HT-29 (cell line): ENCODE measurements at places on chromosomes 2 and 18.

- DNase-seq = no peak
Measured at GRCh38 chr18:12302391-12303147, 5.5 kb upstream of the TUBB6 start.

- DNase-seq = no peak
Measured at GRCh38 chr2:180442860-180443644, 436.0 kb upstream of the CWC22 start.

- DNase-seq = no peak
Measured at GRCh38 chr18:22765896-22766295, 167.2 kb upstream of the RBBP8 start.

GRCh38 chr18:49766646-49767045, 46.7 kb downstream of the ACAA2 start:
- DNase-seq = no peak

DNA sequence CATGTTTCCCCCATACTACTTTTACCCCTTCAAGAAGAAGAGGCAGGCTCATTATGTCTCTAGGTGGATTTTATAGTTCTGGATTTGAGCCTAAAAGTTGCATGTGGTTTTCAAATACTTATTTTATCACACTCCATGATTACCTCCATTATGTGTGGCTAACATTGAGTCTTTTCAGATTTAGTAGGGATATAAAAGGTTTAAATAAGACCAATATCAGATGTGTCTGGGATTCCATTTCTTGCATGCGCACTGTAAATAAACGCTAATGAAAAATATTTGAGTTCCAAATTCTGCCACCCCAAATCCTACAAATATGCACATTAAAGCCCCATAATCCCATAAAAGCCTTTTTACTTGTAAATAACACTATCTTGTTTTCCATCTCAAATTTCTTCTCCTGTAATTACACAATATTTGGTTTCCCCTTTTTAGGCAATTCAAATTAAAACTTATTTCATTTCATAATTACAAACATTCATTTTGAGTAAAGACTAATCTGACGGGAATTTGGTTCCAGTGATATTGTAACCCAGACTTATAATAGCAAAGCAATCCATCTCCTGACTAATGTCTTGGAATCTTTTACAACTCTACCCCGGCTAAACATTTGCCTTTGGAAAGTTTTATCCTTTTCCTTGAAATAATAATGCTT, 600.0 kb downstream of the SLC4A3 start:
- DNase-seq = no peak

GRCh38 chr2:219078126-219078525, 17.4 kb upstream of the IHH start:
- no peak for DNase-seq

DNA sequence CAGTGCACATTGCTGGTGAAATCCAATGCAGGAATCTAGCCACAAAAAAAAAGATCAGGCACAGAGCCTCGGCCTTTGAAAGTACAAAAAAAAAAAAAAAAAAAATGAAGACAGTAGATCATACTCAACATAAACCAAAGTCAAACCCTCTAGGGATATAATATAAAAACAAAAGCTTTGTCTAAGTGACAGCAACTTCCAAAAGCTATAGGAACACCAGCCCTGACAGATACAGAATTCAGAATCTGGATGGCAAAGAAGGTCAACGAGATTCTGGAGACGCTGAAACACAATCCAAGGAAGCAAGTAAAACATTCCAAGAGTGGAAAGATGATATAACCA, 54.0 kb upstream of the SCN1A start:
- DNase-seq = no peak

DNA sequence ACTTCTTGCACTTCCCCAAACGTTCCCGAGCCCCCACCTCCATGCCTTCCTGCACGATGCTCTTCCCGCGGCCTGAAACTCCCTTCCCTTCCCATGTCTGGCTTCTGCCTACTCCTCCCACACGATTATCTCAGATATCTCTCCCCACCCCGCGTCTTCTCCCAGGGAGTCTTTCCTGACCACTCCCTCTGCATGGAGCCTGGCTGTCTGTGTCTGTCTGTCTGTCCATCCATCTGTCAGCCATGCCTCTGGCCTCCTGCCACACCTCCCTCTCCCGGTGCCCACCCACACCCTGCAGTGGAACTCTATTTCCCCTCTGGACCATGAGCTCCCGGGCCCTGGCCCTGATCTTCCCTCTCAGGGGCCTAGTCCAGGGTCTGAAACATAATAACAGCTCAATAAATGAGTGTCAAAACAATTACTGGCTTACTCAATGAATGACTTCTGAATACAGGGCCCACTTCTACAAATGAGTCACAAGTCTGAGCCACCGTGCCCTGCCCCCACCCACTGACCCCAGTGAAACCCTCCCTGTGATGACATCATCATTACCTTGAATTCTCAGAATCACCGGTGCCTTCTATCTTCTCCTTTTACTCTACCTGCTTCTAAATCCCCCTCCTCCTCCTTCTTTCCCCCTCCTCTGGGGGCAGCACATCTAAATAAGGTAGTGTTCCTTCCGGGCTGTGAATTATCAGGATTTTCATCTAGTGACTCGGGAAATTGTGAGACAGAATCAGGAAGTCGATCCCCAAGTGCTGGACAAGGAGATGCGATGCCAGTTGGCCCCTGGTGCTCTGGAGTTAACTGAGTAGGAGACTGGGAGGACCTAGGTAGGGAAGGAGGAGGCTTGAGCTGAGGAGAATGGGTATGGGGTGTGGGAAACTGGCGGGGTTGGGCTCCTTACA, 46.1 kb upstream of the PLB1 start:
- no peak for DNase-seq

GRCh38 chr2:127052771-127053691, 53.9 kb downstream of the BIN1 start:
- DNase-seq = no peak

DNA sequence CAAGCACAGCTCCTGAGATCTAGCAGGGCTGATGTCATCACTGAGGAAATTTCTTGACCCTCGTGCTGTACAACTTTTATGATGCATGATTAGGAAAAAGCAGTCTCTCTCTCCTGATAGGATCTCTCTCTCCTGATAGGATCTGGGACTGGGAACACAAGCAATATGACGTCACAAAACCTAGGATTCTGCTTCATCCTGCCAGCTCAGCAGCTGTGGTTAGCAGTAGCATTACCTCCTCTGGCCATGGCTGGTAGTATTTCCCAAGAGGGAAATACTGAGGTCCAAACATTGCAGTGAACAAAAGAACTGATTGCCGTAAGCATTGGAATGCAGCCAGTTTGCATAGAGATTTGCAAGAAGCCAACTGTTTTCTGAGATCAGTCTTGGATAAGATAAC, 521.2 kb upstream of the POU3F3 start:
- DNase-seq = peak; percentile 28

- no peak for DNase-seq
Measured at GRCh38 chr2:232687382-232688160, 9.6 kb upstream of the GIGYF2 start.

DNA sequence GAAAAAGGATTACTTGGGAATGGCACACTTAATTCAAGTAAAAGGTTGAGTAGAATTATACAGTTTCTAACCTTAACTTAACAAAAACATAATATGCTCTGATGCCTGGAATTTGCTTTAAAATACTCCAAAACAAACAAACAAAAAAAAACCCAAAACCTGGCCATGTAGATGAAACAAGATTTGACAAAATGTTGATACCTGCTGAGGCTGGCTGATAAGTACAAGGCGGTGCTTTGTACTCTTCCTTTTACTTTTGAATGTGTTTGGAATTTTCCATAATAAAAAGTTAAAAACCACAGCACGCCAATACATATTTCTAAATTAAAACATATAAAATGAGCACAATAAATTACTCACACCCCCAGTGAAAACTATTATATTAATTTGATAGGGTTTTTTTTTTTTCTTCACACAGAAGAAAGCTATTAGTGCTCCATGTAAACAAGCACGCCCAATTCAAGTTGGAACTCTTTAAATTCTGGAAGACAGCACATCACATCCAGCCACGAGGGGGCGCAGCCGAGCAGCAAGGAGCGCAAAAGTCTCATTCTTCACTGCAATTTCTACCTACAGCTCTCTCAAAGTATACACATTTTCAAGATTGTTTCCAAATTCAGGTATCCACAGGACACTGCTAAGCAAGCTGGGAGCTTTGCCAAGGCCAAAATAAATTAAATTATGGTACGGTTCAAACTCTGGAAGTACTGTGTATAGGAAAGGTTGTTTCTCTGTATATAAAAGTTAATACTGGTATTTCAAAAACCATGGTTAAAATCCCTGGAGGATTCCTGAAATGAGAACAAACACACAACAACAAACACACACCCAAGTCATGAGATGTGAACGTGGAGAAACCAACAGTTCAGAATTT, 7.5 kb downstream of the SERTAD2 start:
- peak; percentile 94 for DNase-seq

DNA sequence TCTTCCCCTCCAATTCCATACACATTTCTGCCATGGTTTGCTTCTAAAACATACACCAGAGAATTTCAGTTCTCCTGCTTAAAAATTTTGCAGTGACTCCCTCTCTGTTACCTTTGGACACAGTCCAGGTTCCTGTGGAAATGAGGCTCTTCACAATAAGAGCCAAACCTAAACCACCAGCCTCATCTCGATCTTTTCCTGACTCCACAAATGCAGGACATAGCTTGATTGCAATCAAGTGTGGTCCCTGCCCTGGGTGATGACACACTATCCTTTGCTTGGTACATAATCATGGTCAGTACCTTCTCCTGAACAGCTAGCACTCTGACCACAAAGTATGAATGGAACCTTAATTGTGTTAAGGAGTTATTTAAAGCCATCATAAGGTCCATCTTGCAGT, 134.9 kb upstream of the CHAC2 start:
- DNase-seq = no peak

DNA sequence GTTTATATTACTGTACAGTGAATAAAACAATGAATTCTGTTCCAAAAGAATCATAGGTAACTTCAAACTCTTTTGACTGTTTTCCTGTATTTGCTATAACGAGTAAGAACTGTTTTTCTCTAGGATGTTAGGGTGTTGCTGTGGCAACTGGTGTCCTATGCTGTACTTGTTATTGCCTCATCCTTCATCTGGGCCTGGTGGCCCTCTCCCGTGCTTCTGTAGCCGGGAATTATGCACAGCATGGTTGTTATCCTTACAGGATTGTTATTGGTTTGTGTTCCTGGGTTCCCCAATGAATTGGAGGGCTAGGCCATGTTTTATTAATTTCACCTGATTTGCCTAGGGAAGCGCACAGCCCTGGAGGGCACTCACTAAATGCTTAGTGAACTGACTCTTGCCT, 279.2 kb downstream of the PTPRM start:
- DNase-seq = no peak

DNA sequence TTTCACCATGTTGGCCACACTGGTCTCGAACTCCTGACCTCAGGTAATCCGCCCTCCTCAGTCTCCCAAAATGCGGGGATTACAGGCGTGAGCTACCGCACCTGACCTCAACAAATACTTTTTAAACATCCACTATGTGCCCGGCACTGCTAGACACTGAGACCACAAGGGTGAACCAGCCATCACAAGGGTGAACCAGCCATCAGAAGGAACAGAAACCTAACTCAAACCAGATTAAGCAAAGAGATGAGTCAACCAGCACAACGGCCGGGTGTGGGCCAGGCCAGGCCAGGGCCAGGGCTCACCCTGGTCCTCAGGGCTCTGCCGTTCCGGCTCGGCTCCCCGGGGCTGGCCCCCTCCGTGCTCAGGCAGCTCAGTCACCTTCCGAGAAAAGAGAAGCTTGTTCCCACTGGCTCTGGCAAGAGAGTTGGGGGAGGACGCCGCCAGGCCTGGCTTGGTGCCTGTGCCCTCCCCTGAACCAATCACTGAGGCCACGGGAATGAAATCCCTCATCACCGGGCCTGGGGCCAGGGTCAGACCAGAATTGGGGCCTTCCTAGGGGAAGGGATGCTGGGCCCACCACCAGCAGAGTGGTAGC, 4.4 kb downstream of the TEX44 start:
- no peak for DNase-seq

DNA sequence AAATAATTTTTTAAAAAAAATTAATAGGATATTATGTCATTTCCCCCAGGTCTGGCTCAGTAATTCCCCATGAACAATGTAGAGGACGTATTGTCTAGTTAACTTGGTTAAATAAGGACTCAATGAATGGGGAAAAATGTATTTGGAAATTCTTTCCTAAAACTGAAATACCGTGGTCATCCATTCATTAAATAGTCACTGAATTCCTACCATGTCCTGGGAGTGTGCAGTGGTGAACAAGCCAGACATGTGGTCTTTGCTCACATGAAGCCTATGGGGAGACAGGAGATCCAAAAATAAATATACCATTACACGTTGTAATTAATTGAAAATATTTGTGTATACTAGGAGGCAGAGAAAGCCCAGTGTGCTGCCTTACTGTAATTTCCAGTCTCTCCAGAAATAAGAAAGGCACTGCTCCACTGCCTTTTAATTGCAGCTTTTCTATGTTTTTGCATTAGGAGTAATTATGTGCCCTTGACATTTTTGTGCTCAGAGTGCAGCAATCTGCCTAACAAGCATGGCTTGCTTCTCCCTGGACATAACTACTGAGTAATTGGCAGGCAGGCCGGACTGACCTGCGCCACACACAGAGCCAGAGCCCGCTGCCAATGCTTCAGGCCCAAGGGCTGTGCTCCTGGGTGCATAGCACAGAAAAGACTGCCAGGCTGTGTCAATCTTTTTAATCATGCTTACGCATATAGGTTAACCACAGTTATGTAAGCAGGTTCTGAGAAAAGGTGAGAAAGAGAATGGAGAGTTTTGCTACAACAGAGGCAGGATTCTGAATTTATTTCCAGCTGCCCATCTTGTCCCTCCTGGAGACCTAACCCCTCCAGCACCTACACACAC, 22.2 kb upstream of the TTC39C start:
- DNase-seq = no peak

DNA sequence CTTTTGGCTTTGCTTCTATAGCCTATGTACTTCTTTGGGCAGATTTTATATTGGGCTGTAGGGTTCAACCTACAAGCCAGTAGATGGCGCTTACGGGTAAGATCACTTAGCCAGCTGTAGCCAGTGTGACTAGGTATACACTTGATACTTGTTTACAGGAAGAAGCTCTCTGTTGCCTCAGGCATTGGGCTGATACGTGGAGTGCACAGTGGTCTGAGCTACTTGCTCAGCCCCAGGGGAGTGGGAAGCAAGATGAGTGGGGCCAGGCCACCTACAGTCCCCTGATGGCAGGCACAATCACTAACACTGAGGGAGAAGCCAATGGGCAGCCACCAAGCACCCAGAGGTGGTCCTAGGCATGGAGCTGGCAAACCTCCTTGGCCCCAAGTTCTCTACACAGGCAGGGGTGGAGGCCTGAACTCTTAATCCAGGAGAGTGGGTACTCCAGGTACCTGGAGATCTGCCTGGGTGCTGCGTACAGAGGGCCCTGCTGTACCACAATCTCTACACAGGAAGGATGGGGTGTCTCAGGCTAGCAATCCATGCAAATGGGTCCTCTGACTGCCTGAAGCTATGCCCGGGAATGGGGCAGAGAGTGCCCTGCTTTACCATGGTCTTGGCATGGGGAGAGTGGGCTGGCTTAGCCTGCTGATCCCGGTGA, 122.2 kb downstream of the NCOA1 start:
- peak; percentile 47 for DNase-seq

- DNase-seq = no peak
Measured at GRCh38 chr2:1521878-1522830, 108.9 kb downstream of the TPO start.
